ENCODE measurements at places on chromosomes 4 and X. TPM values are rescaled to one million over a fixed set of nuclear protein-coding genes. Genes with fewer than 3 reads are reported as not detected.
A peak's percentile ranks its signal among the peaks of the same experiment; 100 is the strongest.

Gene LARP7
- total RNA-seq, result 53.1 TPM

Gene GDPD2
- total RNA-seq, result not detected

GRCh38 chrX:46912098-46912602 lies at the start of gene JADE3:
Gene JADE3, plus strand, starts transcription at chrX:46912421. Its CDS starts 72,474 bp downstream, at chrX:46984895.
- peak; percentile 83 for DNase-seq
- H3K27ac ChIP-seq, result peak within 1 kb of the TSS; percentile 52
- H3K27me3 ChIP-seq, result no peaks in the 10 kb centered on the region
- no peaks in the 10 kb centered on the region for H3K4me1 ChIP-seq
- H3K4me3 ChIP-seq, result peak within 1 kb of the TSS; percentile 33

DNA sequence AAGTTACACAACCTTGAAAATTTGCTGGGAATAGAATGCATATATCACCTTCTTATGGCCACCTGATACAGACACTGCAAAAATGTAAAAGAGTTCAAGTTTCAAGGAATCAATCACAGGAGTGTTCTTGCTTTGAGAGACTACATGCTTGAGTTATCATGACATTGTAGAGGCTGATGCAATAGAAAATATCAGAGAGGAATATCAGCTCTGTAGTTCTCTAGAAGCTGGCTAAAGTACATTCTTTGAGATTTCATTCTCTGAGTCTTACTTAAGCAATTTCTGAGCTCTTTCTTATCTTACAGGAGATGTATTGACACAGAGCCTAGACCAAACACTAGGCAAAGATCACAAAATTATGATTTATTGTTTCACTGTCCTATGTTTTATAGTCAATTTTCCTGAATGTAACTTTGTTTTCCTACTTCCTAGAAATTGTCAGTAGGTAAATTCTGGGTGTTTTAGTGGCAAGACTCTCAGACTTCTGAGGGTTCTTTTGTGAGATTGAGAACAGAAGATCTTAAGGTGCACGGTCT lies 152.1 kb upstream of the HPGD start:
- no peaks in the 10 kb centered on the region for H3K27me3 ChIP-seq
- H3K36me3 ChIP-seq, result no peaks in the 10 kb centered on the region
- H3K4me3 ChIP-seq, result no peak overlapping the region
- no peaks in the 10 kb centered on the region for H3K4me1 ChIP-seq

Gene N4BP2
- total RNA-seq, result 20.4 TPM

DNA sequence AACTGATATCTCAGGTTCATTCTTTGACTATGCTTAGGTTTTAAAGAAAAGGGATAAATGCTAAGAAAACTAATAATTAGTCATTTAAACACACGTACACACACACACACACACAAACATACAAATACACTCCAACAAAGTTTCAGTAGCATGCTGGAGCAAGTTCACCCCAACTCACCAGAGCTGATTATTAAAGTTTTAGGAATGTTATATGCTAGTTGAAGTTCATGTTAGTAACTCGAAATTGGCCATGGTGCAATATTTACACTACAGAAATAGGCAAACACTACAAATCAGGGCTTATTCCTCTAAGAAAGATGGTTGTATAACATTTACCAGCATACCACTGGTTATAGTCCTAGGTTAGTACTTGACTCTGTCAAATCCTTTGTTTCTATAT lies 384.0 kb upstream of the DIPK2B start:
- H3K4me3 ChIP-seq, result no peak overlapping the region
- H3K27me3 ChIP-seq, result no peaks in the 10 kb centered on the region
- H3K4me1 ChIP-seq, result no peaks in the 10 kb centered on the region
- DNase-seq, result no peak
- no peak overlapping the region for H3K27ac ChIP-seq
- H3K36me3 ChIP-seq, result no peaks in the 10 kb centered on the region

- no peak overlapping the region for H3K27ac ChIP-seq
- H3K27me3 ChIP-seq, result no peaks in the 10 kb centered on the region
- DNase-seq, result no peak
- H3K4me3 ChIP-seq, result no peak overlapping the region
- no peaks in the 10 kb centered on the region for H3K4me1 ChIP-seq
- H3K36me3 ChIP-seq, result peaks cover 32% of the 10 kb centered on the region
These were observed 92.8 kb downstream of the EVC2 start for GRCh38 chr4:5615496-5616075.

Gene TLL1
- 6.7 TPM for total RNA-seq

DNA sequence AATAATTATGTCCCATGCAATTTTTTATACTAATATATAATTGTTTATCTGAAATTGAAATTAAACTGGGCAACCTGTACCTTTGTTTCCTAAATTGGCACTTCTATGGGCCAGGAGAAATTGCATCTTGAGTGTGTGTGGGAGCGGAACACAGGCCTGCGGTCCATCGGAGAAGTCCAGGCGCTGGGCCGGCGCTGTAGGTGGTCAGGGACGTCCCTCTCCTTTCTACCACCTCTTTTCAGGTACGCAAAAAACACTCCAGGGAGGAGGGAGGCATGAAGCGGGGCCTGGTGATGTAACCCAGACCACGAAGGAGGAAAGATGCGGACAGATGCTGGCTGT lies 717 bp downstream of the MGAT4D start:
- H3K36me3 ChIP-seq, result no peaks in the 10 kb centered on the region
- H3K27me3 ChIP-seq, result peaks cover 11% of the 10 kb centered on the region
- H3K27ac ChIP-seq, result no peak overlapping the region
- no peaks in the 10 kb centered on the region for H3K4me1 ChIP-seq

- no peaks in the 10 kb centered on the region for H3K27me3 ChIP-seq
- peaks cover 43% of the 10 kb centered on the region for H3K4me1 ChIP-seq
- H3K4me3 ChIP-seq, result no peak overlapping the region
- no peaks in the 10 kb centered on the region for H3K36me3 ChIP-seq
- H3K27ac ChIP-seq, result peak overlapping the region; percentile 78
- DNase-seq, result peak; percentile 100
These were observed 46.1 kb downstream of the HTRA3 start for GRCh38 chr4:8315435-8316250.

DNA sequence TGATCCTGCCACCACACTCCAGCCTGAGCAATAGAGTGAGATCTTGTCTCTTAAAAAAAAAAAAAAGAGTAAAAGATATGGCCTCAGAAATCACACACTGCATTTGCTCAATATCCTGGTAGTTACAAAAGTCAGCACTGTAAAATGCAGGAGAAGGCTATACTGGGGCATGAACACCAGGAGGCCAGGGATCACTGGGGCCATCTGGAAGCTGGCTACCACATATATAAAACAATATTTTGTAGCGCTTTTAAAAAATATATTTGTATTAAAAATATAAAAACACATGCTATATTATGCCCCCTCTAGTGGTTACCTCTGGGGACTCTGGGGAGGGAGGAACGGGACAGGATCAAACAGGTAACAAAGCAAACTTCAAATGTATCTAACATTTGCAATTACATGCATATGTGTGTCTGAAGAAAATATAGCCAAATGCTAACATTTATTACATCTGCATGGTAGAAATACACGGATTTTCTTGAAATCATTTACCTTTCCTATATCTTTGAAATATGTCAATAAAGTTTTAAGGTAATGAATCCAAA lies 4.0 kb downstream of the C4orf46 start:
- DNase-seq, result no peak

GRCh38 chrX:129553619-129554288 lies 13.7 kb downstream of the OCRL start:
- H3K4me3 ChIP-seq, result no peak overlapping the region
- no peaks in the 10 kb centered on the region for H3K4me1 ChIP-seq
- no peaks in the 10 kb centered on the region for H3K27me3 ChIP-seq
- DNase-seq, result no peak
- H3K27ac ChIP-seq, result no peak overlapping the region

DNA sequence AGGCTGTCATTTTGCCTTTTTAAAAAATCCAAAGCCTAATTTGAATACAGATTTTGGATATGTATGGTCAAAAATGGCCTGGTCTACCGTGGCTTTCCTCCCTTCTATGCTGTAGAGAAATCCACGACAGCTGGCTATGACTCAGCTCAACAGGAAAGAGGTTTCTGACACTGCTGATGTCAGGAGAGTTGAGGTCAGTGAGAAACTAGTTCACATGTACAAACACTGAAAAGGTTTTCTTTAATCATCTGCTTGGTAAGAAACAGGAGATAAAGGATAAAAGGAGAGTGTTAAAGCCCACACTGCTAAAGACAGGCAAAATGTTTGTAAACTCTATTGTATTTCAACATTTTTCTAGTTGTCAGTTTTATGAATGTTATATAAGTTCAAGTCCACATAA lies 113.9 kb downstream of the NYX start:
- H3K27me3 ChIP-seq, result no peaks in the 10 kb centered on the region
- H3K4me1 ChIP-seq, result no peaks in the 10 kb centered on the region
- no peak overlapping the region for H3K27ac ChIP-seq
- H3K36me3 ChIP-seq, result no peaks in the 10 kb centered on the region
- H3K4me3 ChIP-seq, result no peak overlapping the region

- H3K4me1 ChIP-seq, result no peaks in the 10 kb centered on the region
- H3K27me3 ChIP-seq, result no peaks in the 10 kb centered on the region
- H3K27ac ChIP-seq, result no peak overlapping the region
- DNase-seq, result no peak
These were observed 51.7 kb downstream of the WFS1 start for GRCh38 chr4:6321361-6321760.

DNA sequence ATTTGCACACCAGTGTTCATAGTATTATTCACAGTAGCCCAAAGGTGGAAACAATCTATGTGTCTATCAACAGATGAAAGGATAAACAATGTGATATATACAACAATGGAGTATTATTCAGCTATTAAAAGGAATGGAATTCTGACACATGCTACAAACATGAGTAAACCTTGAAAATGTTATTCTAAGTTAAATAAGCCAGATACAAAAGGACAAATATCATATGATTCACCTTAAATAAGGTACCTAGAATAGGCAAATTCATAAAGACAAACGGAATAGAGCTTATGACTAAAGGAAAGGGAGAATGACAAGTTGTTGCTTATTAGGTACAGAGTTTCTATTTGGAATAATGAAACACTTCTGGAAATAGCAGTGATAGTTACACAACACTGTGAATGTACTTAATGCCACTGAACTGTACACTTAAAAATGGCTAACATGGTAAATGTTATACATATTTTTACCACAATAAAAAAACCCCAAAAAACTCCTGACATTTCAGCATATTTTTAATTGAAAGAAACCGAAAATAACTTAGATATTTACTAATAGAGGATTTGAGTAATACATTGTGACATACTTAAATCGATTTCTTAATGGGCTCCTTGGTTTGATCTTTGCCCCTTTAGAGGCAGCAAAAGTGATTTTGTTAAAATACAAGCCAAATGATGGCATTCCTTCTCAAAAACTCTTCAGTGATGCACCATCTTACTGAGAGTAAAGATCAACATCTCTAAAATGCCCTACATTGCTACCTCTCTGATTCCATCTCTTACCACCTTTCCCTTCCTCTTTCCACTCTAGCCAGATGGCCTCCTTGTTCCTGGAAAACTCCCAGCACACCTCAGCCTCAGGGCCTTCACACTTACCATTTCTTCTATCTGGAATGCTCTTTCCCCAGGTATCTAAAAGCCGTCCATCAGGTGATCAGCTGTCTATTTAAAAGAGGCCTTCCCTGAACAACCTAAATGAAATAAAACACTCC lies 8.6 kb upstream of the CYP2U1 start:
- no peak for DNase-seq
- H3K27me3 ChIP-seq, result no peaks in the 10 kb centered on the region
- no peak overlapping the region for H3K27ac ChIP-seq
- no peaks in the 10 kb centered on the region for H3K36me3 ChIP-seq
- H3K4me3 ChIP-seq, result no peak overlapping the region

Gene AKAP14
- not detected for total RNA-seq

DNA sequence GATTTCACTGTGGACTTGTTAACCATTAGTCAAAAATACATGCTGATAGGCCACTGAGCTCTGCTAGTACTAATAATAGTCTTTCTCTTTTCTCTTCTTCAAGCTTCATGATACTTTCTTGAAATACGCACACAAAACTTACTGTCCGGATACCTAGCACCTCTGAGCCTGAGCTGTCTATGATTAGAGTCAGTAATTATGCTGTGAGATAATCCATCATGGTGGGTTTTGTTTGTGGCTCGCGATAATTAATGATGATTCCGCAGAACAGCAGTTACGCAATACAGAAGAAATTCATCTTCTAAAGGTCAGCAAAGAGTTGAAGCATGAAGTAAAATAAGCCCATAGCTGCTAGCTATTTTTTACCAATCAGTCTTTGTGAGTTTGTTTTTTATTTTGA lies 511.5 kb upstream of the GALNT7 start:
- H3K4me3 ChIP-seq, result no peak overlapping the region
- H3K4me1 ChIP-seq, result no peaks in the 10 kb centered on the region
- H3K27ac ChIP-seq, result no peak overlapping the region

- H3K4me3 ChIP-seq, result no peak overlapping the region
- no peak for DNase-seq
- H3K27ac ChIP-seq, result no peak overlapping the region
- H3K4me1 ChIP-seq, result no peaks in the 10 kb centered on the region
- no peaks in the 10 kb centered on the region for H3K27me3 ChIP-seq
These were observed 584.2 kb upstream of the FTHL17 start for GRCh38 chrX:31656013-31656412.

GRCh38 chr4:113574636-113575103 lies 186.9 kb downstream of the CAMK2D start:
- H3K4me1 ChIP-seq, result peaks cover 12% of the 10 kb centered on the region
- peak overlapping the region; percentile 79 for H3K27ac ChIP-seq
- no peaks in the 10 kb centered on the region for H3K27me3 ChIP-seq
- H3K4me3 ChIP-seq, result no peak overlapping the region

DNA sequence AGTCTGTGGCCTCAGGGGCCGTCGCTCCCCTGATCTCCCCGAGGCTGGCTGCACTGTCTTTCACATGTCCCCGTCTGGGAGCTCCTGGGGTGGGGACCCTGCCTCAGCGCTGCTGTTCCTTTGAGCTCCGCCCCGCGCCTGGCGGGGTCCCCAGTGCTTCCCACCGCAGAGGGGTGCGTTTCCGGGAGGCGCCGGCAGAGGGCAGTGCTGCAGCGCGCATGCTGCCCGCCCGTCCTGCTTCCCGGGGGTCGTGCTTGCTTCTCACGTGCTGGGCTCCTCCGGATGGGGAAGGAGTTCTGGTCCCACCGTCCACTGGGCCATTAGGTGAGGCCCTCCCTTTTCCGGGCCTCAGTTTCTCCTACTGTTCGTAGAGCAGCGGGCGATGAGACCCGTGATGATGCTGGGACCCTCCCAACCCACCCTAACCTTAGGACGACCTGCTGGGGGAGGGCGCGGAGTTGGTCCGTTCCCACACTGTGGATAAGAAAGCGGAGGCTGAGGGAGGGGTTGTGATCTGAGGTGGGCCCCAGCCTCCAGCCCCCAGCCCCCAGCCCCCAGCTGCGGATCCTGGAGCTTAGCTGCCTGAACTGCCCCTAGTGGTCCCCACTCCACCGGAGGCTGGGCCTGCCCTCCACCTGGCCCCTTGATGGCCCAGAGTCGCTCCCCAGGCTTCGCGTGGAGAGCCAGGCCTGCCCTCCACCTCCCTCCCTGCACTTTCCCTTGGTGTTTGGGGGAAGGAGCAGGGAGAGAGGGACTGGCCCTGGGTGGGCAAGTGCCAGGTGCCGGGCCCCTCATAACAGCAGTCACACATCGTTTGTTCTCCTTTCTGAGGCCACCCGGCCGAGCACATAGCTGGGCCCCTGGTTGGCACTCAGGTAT lies 15.3 kb downstream of the CPZ start:
- H3K27ac ChIP-seq, result no peak overlapping the region
- no peaks in the 10 kb centered on the region for H3K36me3 ChIP-seq
- H3K4me3 ChIP-seq, result no peak overlapping the region
- H3K27me3 ChIP-seq, result no peaks in the 10 kb centered on the region

Gene PACRGL
- total RNA-seq, result 31.1 TPM
